ENCODE measurements at places on chromosomes 4 and X.

DNA sequence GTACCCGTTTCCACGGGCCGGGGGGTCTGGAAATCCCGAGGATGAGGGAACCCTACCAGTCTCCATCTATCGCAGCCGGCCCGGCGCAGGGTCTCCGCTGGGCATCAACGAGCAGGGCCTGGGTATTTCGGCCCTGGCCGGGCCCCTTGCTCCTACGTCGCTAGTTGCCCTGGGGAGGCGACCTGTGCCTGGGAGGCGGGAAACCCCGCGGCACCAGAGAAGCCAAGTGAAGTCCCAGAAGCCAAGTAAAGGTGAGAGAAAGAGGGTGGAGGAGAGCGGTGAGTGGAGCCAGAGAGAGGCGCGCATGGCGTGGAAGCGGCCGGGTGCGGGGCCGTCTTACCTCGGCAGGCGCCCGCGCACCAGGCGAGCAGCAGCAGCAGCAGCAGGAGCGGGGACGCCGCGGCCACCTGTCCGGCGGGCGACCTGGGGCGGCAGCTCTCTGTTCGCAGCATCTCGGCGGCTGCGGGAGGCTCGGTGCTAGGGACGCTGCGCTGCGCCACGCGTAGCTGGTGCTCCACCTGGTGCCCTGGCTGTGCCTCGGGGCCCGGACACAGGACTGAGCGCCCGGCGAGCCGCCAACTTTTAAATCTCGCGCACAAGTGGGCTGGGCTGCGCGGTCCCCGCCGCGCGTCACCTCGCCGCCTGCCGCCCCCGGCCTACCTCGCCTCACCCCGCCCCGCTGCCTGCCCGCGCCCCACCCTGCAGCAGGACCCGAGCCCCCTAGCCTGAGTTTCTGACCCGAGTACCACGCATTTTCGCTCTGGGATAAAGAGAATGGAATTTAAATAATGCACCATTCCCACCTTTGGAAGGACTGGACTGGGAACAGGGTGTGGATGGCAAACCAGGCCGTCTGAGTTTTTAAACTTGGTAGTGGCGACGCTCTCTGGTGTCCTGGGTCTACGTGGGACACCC is at the start of gene NMU:
Gene NMU (minus strand): TSS at position 558 of the 915 bp plus-strand sequence. CDS start 106 bp downstream, at position 452.
- peak; percentile 18 for DNase-seq

DNA sequence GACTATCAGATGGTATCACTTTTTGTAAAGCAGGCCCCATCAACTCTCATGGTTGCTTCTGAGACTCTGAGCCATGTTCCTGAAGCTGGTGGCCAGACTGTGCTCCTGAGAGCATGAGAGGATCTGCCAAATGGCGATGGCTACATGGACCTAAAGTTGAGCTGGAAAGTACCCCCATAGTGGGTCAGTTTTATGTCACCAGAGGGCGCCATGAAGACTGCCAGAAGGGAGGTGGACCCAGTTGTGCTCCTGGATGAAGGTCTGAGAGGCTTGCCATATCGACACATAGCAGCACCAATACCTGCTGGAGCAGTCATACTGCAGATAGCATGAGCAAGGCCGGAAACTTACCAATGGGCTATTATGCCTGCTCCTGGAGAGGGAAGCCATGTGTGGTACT is 105.7 kb downstream of the SLITRK2 start:
- DNase-seq, result no peak

DNA sequence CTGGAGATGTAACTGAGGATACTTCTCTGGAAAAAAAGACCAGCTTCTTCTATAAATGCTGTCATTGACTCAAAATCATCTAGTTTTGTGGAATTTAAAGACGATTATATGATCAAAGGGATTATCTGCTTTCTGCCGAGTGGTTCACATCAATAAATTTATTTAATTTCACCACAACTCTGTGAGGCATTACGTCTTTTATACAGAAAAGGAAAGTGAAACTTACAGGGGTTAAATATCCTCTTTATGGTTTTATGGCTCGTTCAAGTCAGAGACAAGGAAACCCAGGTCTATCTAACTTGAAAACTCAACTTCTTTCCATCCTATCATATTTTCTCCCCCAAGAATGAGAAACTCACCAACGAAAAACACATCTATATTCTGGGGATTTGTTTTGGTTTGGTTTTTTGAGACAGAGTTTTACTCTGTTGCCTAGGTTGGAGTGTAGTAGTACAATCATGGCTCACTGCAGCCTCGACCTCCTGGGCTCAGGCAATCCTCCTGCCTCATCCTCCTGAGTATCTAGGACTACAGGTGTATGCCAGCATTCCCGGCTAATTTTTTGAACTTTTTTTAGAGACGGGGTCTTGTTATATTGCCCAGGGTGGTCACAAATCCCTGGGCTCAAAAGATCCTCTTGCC is 377.9 kb upstream of the EMCN start:
- peak; percentile 48 for DNase-seq

GRCh38 chr4:80196922-80197573 is at the start of gene PRDM8:
TSS of gene PRDM8 (plus strand) at chr4:80197503. CDS start at chr4:80200081, 2,578 bp downstream.
- DNase-seq, result no peak

DNA sequence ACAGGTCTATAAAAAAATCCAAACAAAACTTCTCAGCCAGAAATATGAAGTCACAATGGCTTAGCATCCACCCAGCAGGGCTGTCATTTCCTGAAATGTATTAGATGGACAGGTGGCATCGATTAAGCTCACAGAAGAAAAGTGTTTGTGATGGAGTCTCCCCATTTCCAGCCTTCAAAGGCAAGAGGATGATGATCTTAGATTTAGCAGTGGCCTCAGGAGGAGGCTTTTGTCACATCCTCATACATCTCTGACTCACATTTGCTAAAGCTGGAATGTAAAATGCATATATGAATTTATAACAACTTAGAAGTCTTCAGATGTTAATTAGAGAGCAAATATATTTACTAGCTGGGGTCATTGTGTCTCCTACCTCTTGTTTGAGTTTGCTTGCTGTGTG is 441.9 kb downstream of the SPRY1 start:
- DNase-seq, result no peak

GRCh38 chr4:184782731-184783373 is 42.9 kb downstream of the ACSL1 start:
- DNase-seq, result no peak

GRCh38 chr4:36966756-36967460 is 277.6 kb upstream of the NWD2 start:
- no peak for DNase-seq

DNA sequence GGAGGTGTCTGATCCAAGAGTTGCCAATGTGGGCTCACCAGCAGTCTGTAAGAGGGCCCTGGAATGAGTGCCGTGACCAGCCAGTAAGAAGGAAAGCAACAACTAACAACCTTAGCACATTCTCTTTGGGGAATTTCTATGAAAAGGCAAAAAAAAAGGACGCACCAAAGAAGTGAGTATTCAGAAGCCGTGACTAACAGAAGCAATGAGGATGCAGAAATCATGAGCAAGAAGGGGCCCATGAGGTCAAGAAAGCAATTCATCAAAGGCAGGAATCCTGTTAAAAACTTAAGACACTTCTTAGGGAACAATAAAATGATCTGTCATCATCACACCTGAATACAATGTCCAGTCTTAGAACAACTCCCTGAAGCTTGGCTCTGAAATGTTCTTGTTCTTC is 260.5 kb downstream of the RAPGEF2 start:
- no peak for DNase-seq

DNA sequence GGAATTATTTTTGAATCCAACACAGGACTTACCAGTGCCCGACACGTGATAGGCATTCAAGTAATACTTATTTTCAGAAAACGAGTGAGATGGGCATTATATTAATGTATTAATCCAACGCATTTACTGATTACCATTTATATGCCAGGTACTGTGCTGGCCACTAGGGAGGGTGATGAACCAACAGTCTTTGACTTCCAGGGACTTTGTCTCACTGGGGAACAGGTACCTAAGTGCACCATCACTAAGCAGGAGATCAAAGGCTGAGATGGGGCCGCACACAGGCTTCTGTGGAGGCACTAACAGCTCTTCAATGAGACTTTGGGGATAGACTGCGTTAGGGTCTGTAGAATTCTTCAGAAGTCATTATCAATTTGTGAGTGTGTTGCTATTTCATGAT is 5.7 kb upstream of the TADA2B start:
- no peak for DNase-seq

DNA sequence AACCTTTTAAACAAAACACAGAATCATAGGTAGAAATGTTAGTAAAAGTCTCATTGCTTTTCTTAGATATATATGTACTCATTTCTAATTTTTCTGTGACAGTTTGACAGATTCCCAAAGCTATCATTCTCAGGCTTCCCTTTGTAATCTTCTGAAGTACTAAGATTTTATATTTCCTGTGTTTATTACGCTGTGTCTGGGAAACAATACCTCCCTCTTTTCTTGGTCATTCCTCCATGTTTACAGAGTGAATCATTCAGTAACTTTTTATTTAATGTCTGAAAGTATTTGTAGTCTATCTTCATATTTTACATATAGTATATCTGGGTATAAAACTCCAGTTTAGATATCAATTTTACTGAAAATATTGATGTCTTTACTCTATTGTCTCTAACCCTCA is 1826.3 kb upstream of the IGFBP7 start:
- DNase-seq, result no peak

- DNase-seq, result no peak
These were observed 19.7 kb upstream of the PNPLA4 start for GRCh38 chrX:7946960-7947359.

- DNase-seq, result no peak
These were observed at the start of gene CFAP47 for GRCh38 chrX:35919536-35920309. TSS of gene CFAP47 (plus strand) at chrX:35919734. CDS start at chrX:35919800, 66 bp downstream.

DNA sequence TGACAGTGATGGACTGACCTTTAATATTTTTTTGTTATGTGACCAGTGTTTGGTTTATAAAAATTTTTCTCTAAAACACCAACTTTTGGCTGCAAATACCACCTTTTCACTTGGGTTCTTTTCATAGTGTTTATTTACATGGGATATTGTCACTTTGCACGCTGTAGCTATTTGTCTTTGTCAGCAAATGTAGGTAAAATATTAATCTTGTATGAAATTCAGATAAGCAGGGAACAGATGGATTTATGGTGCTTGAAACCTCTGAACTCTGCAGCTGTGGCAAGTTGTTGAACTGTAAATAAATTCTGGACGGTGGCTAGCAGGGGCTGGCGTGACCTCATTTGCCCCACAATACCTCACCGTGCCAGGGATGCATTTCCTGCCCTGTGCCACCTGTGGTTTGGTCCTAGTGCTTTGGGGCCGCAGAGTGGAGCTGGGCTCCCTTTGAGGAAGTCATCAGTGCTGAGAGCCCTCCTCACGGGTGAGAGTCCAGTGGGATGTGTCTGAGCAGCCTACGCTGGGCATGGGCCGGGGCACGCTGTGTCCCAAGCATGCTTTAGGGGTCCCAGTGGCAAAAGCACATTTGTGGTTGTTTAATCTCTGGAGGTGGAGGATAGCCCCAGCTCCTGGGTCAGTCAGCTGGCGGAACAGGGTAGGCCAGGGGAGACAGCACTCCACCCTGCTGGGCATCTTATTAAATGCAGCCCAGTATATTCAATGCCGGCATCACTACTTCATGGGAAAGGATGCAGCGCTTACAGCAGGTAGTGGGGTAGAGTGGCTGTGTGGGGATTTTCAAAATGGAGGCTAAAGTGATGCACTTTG is 108.6 kb downstream of the TBL1X start:
- DNase-seq, result no peak

GRCh38 chr4:188287169-188287894 is 148.1 kb downstream of the TRIML1 start:
- DNase-seq, result no peak

- DNase-seq, result no peak
These were observed 151.1 kb upstream of the MAMLD1 start for GRCh38 chrX:150211988-150212387.

- peak; percentile 25 for DNase-seq
These were observed 111.6 kb upstream of the PPP3CA start for GRCh38 chr4:101458914-101459313.

DNA sequence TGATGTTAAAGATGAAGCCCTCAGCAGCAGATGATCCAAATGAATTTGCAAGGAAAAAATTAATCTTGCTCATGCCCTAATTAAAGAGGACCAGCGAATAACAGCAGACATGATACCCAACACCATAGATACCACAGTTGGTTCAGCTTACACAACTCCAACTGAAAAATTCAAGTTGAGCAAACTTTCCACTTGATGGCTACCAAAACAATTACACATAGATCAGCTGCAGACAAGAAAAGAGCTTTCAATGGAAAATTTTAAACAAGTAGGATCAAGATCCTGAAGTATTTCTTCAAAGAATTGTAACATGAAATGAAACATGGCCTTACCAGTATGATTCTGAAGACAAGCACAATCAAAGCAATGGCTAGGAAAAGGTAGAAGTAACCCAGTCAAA is 90.0 kb downstream of the KLHL13 start:
- no peak for DNase-seq

DNA sequence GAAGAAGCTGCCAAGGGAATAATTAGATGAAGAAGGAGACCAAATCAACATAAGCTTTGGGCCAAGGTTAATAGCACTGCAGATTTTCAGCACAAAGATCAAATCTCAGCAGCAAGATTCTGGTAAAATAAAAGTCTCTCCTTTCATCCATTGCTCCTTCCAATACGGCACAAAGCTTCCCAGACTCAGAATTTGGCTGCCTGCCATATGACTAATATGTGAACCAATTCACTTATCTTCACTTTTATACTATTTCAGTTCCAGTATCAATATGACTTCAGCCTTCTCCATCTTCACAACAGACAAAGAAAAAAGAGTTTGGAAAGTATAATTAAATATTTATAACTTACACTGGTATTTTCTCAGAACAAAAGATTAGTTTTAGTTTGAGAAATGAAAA is 978.3 kb upstream of the GRID2 start:
- no peak for DNase-seq

- DNase-seq, result no peak
These were observed 44.9 kb downstream of the JADE1 start for GRCh38 chr4:128854433-128854832.

DNA sequence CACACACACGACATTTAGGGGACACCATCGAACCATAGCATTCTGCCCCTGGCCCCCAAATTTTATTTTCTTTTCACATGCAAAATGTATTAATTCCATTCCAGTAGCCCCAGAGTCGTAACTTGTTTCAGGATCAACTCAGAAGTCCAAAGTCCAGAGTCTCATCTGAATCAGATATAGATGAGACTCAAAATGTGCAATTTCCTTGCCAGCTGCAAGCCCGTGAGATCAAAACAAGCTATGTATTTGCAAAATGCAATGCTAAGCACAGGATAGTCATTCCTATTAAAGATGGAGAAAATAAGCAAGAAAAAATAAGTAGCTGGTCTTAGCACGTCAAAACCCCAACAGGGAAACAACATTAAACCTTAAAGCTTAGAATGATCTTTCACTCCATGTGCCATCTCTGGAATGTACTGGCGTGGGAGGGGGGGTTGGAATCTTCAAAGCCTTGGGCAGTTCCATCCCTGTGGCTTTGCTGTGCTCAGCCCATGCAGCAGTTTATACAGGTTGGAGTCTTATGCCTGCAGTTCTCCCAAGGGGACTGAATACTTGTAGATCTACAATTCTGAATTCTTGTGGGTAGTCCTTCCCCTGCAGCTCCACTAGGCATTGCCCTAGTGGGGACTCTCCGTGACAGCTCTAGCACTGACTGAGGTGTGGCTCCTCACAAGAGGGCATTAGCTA is 47.7 kb upstream of the SYTL5 start:
- no peak for DNase-seq

- no peak for DNase-seq
These were observed 29.9 kb downstream of the CLDN34 start for GRCh38 chrX:9997041-9997440.

GRCh38 chr4:83661359-83661758 is 125.5 kb downstream of the GPAT3 start:
- no peak for DNase-seq
